Mesenteric fat pad (tissue), 1 donor: ENCODE measurements at places on chromosomes 3 and 15. TPM values are rescaled to one million over a fixed set of nuclear protein-coding genes. Genes with fewer than 3 reads are reported as not detected.

The GATM gene
- total RNA-seq: 10.6 TPM

The TTC23 gene
- total RNA-seq: 18.7 TPM

The GHSR gene
- not detected for total RNA-seq

The IL1RAP gene
- total RNA-seq: 21.5 TPM

The CYP1A2 gene
- not detected for total RNA-seq

The CFAP20DC gene
- total RNA-seq: not detected

The NANOGP8 gene
- total RNA-seq: not detected

The SLC22A13 gene
- total RNA-seq: 1.00 TPM

The ZMYND10 gene
- 0.71 TPM for total RNA-seq

The UPK1B gene
- not detected for total RNA-seq
